Cortex of kidney (tissue), 1 donor: ENCODE measurements at places on chromosomes 12 and 14.

GRCh38 chr12:74897425-74898211 lies 312.0 kb downstream of the KCNC2 start:
- DNase-seq, result no peak

DNA sequence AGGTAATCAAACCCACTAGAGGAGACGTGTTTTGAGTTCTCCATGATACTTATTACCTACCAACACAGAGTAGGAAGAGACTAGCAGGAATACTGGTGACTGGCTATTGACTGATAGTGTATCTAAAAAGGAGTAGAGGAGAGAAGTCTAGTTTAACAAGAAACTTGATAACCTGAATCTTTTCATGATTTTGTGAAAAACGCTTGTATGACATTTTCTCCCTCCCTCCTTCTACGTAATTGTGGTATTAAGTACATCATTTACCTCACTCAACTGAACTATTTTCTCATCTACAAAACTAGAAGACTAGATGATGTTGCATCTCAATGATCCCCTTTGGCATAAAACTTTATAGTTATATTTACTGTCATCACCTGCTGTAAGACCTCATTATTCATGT lies 107.4 kb downstream of the PPP1R12A start:
- no peak for DNase-seq

DNA sequence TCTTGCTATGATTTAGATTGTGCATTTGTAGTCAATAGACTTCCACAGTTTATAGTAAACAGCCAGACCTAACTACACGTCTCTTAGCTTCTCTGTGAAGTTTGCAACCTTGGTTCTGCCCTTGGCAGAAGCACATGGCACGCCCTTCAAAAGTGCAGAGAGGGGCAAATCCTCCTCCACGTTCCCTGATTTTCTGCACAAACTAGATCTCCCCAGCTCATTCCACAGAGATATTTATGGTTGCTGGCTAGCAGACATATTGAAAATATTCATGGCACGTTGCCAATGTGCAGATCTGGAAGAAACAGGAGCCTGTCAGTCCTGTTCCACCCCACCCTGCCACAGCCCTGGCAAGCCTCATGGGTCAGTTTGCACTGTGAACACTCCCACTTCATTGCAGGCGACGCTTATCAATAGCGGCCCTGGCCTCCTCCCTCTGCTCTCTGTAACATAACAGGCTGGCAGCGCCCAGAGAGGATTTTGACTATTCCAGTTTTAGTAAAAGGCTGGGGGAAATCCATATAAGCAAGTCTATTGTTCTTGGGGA lies 6.5 kb upstream of the LGALS3 start:
- DNase-seq, result no peak

DNA sequence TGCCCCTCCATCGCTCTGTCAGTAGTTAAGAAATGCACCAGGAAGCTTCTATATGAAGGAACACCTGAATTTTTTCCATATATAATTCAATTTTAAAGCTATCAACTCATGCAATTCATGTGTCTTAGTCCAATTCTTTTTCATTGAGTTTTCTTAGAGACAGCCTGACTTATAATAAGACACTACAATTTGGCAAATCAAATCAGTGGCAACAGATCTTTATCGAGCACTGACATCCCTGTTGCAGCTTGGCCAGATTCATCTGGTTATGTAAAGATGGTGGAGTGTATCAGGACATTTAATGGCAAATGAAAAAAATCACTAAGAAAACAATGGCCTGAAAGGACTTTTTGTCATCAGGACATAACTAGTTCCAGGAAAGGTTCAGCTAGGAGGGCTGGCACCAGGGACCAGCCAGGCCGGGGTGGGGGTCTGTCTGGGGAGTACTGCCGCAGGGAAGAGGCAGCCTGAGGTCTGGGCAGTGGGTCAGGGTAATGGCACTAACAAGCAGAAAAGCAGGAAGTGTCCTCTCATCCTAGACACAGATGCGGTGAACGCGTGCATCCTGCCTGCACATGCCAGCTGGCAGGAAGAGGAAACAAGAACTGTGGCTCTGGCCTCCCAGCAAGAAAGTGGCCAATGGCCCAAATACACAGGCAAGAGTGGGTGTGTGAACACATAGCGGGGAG lies 100.5 kb upstream of the LMNTD1 start:
- DNase-seq, result no peak

DNA sequence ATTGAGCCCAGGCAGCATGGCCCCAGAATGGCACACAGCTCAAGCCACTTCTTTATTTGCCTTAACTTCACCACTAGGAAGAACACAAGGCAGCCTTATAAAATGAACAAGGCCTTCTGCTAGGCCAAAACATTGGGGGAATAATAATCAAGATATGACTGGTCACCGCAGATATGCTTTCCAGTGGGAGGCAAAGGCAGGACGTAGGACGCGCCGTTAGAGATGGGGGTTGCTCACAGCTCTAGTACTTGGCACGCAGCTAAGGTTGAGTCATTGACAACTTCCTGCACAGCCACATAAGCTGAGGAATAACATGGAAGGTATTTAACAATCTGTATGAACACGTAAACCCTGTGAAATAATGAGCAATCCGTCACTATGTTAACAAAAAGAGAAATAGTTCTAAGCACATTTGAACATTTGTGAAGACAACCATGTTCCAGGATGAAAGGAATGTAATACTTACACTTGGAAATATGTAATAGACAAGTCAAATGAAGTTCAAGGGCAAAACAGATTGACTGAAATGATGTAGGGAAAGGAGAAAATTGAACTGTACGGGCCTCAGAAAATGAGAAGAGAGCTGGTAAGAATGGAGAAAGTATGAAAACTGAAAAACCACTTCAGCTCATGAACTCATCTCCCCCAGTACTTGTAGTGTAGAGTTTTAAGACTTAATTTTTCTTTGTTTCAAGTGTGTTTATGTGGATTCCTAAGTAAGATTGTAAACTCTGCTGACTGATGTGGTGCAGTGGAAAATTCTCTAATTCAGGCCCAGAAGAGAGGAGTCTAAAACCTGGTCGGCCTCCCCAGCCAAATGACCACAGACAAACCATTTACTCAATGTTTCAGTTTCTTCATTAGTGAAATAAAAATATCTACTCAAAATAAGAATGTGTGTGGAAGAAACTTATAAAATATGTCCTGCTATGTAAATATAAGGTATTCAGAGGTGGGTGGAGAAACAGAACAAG lies 59.3 kb upstream of the CCDC91 start:
- DNase-seq, result no peak

DNA sequence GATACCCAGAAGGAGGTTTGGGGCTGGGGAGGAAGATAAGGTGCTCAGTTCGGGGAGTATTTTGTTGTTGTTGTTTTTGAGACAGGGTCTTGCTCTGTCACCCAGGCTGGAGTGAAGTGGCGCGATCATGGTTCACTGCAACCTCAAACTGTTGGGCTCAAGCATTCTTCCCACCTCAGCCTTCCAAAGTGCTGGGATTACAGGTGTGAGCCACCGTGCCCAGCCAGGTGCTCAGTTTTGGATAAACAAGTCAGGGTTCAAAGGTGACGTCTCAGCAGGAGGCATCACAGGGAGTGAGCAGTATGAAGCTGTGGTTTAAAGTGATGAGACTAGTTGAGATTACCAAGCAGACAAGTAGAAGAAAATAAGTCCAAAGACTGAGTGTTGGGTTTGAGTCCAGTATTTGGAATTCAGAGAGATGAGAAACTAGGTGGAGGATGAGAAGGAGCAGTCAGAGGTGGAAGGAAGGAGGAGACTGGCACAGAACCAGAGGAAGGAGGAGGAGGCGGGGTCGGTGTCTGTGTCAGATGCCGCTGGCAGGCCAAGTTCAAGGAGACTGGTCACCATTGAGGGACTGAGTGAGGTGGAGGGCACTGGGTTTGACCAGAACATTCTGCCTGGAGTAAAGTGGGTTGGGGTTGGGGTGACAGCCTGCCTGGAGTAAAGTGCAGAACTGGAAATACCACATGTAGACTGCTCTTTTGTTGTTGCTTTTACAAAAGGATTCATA lies 16.1 kb downstream of the SLC35E3 start:
- DNase-seq, result no peak

- no peak for DNase-seq
Measured at GRCh38 chr12:56038022-56038655, 3.6 kb upstream of the RPS26 start.

- DNase-seq, result no peak
Measured at GRCh38 chr14:35789651-35790050, 19.4 kb downstream of the RALGAPA1 start.

- no peak for DNase-seq
Measured at GRCh38 chr12:101581190-101581589, 13.6 kb upstream of the MYBPC1 start.

GRCh38 chr14:52153939-52154338 lies 85.1 kb upstream of the NID2 start:
- DNase-seq, result no peak

GRCh38 chr12:24617471-24617870 lies 331.4 kb downstream of the BCAT1 start:
- DNase-seq, result no peak

- DNase-seq, result no peak
Measured at GRCh38 chr14:28436821-28437220, 329.8 kb upstream of the FOXG1 start.

GRCh38 chr12:43349863-43350262 lies 202.1 kb downstream of the ADAMTS20 start:
- no peak for DNase-seq

- no peak for DNase-seq
Measured at GRCh38 chr12:45669093-45669492, 60.4 kb upstream of the ARID2 start.

DNA sequence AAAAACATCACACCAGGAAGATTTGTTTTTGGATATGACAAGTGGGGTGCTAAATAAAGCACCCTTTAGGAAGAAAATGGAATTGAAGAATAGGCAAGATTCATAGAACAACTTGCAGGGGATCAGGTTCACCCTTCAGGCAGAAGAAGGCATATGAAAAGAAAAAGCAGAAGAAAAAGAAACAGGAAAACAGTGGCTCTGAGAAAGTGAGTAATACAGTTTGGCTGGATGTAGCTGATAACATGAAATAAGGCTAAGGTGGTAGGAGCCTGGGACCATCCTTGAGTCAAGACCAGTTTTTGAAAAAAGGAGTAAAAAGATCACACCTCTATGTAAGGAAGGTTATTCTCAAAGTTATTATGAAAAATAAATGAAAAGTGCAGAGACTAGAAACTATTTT lies 42.4 kb downstream of the TRIP11 start:
- no peak for DNase-seq

DNA sequence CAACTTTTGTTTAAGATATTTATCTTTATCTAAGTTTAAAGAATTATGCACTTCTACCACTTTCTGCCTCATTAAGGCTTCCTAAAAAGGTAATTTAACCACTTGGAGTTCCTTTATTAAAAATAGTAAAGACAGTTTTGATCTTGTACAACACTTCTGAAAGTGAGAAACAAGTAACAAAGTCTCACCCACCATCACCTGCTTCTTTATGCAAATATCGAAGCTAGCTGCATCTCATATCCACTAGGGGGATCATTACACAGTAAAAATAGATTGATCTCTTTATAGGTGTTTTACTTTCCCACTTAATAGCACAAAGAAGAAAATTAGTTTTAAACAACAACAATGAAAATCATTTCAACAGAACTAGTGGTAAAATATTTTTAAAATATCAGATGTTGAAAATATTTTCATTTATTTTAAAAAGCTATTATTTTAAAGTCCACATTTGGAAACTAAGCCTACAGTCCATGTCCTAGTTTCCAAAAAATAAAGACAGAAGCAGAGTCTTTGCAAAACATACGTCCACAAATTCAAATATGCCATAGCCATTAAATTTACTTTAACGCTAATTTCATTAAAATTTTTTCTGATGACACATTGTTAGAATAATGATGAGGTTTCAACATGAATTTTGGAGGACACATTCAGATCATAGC lies 160.0 kb upstream of the SOX5 start:
- no peak for DNase-seq

DNA sequence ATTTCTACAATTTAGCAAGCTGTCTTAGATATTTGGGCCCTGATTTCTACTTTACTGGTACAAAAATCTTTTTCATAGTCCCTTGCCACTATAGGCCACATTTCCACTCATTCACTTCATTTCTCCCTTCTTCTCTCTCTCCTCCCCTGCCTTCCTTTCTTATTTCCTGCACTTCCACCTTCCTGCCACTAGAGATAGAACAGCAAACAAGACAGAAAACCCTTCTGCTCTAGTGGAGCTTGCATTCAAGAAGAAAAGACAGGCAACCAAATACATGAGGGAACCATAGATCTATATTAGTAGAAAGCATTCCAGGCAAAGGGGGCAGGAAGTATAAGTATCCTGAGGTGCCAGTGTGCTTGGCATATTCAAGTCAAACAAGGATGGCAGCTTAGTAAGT lies 623.5 kb downstream of the FLRT2 start:
- DNase-seq, result no peak
